Caco-2 (cell line): ENCODE measurements at places on chromosomes 3 and 15. TPM values are rescaled to one million over a fixed set of nuclear protein-coding genes. Genes with fewer than 3 reads are reported as not detected.

DNA sequence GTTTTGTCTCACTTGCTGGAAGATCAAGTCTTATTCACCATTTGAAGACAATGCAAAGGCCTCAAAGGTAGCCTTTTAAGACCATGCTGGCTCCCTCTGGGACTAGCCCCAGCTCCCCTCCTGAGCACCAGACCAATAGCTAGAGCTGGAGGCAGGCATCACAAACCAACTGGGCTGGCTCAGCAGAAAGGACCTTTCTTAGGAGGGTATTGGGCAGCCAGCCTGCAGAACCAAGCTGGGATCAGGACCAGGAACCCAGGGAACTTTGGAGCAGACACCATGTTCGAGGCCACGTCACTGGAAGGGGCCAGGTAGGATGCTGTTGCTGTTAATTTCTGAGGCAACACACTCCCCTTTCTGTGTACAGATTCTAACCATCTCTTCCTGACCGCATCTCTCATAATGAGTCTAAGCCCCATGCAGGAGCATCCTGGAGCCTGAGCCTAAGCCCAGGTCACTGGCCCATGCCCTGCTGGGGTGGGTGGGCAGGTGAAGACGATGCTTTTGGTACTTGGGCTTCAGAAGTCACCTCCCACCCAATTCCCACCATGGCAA, 81.4 kb upstream of the KLF13 start:
- no peak for DNase-seq

NUSAP1 gene
- 106 and 110 TPM in 2 replicates for total RNA-seq

GRCh38 chr3:45209526-45209925, 16.6 kb downstream of the TMEM158 start:
- no peak for DNase-seq

SAMD7 gene
- total RNA-seq = not detected in 2 replicates

DNA sequence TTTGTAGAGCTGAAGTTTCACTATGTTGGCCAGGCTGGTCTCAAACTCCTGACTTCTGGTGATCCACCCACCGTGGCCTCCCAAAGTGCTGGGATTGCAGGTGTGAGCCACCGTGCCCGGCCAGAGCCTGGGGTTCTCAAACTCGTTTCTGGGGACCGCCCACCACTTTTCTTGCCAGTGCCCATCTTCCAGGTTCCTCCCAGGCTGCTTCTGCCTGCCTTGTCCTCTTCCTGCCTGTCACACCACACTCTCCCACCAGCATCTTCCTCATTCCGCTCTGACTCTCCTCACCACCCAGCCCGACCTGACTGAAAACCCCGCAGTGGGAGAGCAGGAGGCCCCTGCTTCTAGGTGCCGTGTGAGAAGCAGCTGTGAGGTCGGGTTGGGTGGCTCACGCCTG, 3.1 kb upstream of the DYNLT2B start:
- DNase-seq = no peak

ZNF80 gene
- not detected in 2 replicates for total RNA-seq

GRCh38 chr15:63072809-63073277, 30.3 kb downstream of the TPM1 start:
- no peak for DNase-seq

DNA sequence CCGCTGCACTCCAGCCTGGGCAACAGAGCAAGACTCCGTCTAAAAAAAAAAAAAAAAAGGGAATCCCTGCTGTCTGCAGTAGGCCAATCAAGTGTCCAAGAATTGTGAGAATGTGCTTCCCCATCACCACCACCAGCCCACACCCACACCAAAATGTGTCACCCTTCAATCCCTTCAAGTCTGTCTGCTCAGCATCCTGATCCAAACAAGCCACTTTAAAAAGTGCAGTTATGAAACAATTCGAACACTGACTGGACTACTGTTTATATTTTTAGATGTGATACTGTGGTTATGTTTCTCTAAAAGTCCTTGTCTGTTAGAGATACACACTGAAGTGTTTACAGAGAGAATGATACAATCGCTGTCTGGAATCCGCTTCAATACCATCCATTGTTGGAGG, 78.1 kb upstream of the CGNL1 start:
- DNase-seq = no peak

ERICH6 gene
- not detected in 2 replicates for total RNA-seq
